Left lung (tissue), 14 donors: ENCODE measurements at places on chromosomes 16 and 17.

- no peak for DNase-seq
- H3K4me3 ChIP-seq, result peak overlapping the region; percentile 91
- H3K4me1 ChIP-seq, result peaks cover 14% of the 10 kb centered on the region
- H3K36me3 ChIP-seq, result no peaks in the 10 kb centered on the region
- H3K27me3 ChIP-seq, result no peaks in the 10 kb centered on the region
- peak overlapping the region; percentile 100 for H3K27ac ChIP-seq
Measured at GRCh38 chr16:47460359-47460710, 528 bp downstream of the ITFG1 start.

DNA sequence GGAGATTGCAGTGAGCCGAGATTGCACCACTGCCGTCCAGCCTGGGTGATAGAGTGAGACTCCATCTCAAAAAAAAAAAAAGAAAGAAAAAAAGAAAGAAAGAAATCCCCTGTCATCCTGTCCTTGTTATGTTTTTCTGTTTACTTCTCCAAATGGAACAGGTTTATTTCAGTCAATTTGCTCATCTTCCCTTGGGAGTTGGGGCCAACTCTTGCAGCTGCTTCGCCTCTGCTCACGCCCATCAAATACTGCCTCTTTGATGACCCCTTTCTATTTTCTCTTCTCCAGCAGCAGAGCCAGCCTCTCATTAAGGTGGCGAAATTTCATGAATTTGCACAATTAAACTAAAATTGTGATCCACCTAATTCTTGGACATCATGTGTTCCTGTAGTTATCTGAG is 173.4 kb downstream of the ZNF18 start:
- no peaks in the 10 kb centered on the region for H3K4me1 ChIP-seq
- no peak overlapping the region for H3K4me3 ChIP-seq
- DNase-seq, result no peak
- no peak overlapping the region for H3K27ac ChIP-seq
- H3K27me3 ChIP-seq, result no peaks in the 10 kb centered on the region

- H3K4me3 ChIP-seq, result no peak overlapping the region
- no peaks in the 10 kb centered on the region for H3K36me3 ChIP-seq
- H3K27ac ChIP-seq, result no peak overlapping the region
- DNase-seq, result no peak
- no peaks in the 10 kb centered on the region for H3K27me3 ChIP-seq
Measured at GRCh38 chr17:4479340-4479981, 19.2 kb upstream of the SPNS2 start.

- H3K27ac ChIP-seq, result no peak overlapping the region
- no peak overlapping the region for H3K4me3 ChIP-seq
- H3K36me3 ChIP-seq, result no peaks in the 10 kb centered on the region
Measured at GRCh38 chr16:84545114-84545737, 40.8 kb upstream of the MEAK7 start.

GRCh38 chr17:80468242-80468641 is 8.2 kb downstream of the NPTX1 start:
- no peaks in the 10 kb centered on the region for H3K36me3 ChIP-seq
- H3K27ac ChIP-seq, result no peak overlapping the region
- H3K27me3 ChIP-seq, result peaks cover 90% of the 10 kb centered on the region
- H3K4me3 ChIP-seq, result no peak overlapping the region
